ENCODE measurements at places on chromosomes 1 and 21.
A peak's percentile ranks its signal among the peaks of the same experiment; 100 is the strongest.

DNA sequence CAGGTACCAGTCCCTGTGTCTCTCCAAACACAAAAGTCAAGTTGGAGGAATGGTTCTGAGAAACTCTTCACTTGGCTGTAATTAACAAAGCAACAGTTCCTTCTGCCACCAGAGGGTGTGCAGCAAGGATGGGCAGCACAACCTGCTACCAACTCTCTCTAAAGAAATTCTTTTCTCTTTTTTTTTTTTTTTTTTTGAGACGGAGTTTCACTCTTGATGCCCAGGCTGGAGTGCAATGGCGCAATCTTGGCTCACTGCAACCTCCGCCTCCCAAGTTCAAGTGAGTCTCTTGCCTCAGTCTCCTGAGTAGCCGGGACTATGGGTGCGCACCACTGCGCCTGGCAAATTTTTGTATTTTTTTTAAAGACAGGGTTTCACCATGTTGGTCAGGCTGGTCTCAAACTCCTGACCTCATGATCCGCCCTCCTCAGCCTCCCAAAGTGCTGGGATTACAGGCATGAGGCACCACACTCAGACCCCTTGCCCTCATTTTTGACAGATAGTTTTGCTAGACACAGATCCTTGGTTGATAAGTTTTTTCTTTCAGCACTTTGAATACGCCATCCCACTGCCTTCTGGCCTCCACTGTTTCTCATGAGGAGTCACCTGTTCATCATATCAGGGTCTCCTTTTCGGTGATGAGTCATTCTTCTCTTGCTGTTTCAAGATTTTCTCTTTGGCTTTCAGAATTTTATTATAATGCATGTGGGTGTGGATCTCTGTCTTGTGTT, 12.1 kb upstream of the DEGS1 start:
- DNase-seq: peak; percentile 28

- no peak for DNase-seq
Observed at GRCh38 chr1:119686661-119687060, 25.1 kb upstream of the PHGDH start.

GRCh38 chr1:99438656-99439230, 174.5 kb downstream of the PLPPR4 start:
- DNase-seq: no peak

GRCh38 chr1:201310986-201311355, 27.7 kb downstream of the PKP1 start:
- DNase-seq: no peak

- DNase-seq: no peak
Observed at GRCh38 chr1:211627259-211627658, 48.2 kb downstream of the NEK2 start.

GRCh38 chr1:166730299-166730888, 108.9 kb upstream of the POGK start:
- no peak for DNase-seq

DNA sequence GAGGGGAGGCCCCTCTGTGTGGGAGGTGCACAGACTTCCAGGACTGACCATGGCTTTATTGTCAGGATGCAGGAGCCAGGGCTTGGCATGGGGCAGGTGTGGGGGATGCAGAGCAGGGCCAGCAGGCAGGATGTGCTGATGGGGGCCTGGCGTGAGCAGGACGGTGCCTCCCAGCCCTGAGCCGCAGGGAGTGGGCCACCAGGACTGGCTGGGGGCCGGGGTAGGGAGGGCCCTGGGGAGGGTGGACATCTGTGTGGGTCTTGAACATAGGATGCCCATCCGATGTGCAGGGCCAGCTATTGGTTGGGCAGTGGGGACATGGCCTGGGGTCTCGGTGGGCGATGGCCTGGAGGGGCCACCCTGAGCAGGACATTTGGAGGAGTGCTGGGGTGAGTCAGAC, 15.6 kb downstream of the PRMT2 start:
- no peak for DNase-seq

DNA sequence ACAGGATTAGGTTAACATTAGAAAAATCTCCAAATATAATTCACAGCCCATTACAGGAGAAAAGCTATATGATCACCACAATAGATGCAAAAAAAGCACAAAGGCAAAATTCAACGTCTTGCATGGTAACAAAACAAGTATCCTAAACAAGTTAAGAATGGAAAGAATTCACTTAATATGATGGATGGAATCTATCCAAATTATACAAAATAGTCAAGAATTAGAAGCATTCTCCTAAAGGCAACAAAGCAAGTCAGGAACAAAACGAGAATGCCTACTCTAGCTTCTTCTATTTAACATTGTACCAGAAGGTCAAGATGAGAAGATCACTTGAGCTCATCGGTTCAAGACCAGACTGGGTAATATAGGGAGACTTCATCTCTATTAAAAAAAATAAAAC, 442.8 kb downstream of the SETD4 start:
- DNase-seq: no peak

GRCh38 chr1:153535242-153536011, at the start of gene S100A6:
Gene S100A6, minus strand, starts transcription at chr1:153535991. Its CDS starts 652 bp downstream, at chr1:153535339.
- DNase-seq: peak; percentile 23

DNA sequence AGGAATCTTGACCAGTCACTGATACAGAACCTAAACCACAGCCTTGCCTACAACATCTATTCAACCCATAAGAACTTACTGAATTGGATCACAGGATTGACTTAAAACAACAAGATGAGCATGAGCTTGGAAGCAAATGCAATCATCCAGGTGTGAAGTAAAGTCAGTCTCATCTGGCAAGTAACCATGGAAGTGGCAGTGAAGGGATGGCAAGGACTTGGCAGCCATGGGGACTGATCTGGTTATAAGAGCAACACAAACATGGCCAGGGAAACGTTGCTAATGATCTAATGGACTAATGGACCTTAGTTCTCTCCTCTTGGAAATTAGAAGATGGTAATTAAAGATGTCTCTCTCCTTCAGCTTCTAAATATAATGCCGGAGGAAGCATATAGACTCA, 133.1 kb downstream of the VAV3 start:
- no peak for DNase-seq

DNA sequence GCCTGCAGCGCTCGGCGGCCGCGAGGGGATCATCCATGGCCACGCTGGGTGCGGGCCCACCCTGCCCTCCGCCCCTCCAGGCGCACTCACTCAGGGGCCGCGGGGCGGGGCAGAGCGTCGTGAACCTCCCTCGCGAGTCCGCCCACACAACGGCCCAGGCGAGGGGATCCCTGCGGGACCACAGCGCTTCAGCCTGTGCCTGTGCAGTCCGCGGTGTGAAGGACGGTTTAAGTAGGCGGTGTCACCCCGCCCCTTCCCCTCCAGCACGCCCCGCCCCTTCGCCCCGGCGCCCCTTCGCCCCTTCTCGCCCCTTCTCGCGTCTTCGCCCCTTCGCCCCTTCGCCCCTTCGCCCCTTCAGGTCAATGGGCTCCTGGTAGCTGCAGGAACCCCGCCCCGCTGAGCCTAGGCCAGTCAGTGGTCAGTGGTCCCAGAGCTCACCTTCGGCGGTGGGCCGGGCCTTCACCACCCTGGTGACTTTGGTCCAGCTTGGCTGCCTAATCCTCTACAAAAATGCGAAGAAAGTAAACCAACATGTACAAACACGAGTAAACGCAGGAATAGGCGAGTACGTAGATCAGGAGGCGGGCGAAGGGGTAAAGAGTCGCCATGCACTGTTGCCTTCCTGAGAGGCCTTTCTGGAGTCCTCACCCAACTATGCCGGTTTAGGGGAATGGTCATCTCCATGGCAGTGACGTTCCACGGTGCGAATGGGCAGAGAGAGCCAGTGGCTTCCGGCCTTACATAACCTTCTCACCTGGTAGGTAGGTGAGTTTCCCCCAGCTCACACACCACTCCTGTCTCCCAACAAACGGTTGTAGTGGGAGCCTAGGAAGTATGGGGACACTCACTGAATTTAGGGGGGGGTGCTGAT, 19.6 kb upstream of the DMRTB1 start:
- DNase-seq: no peak

DNA sequence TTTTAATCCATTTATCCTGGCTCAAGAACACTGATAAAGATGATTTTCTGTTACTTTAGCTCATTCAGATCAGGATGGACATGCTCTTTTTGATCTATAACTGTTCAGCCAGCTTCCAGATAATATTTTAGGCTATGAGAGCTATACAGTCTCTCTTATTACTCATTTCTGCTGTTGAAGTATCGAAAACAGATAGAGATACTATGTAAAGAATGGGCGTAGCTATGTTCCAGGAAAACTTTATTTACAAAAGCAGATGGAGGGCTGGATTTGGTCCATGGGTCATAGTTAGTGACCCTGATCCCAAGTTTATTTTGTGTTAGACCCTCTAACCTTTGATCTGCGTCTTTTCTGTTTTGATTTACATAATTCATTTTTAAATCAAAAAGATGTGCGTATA, 78.8 kb upstream of the TENT5C start:
- no peak for DNase-seq

GRCh38 chr1:2787163-2787911, 14.2 kb downstream of the TTC34 start:
- no peak for DNase-seq

DNA sequence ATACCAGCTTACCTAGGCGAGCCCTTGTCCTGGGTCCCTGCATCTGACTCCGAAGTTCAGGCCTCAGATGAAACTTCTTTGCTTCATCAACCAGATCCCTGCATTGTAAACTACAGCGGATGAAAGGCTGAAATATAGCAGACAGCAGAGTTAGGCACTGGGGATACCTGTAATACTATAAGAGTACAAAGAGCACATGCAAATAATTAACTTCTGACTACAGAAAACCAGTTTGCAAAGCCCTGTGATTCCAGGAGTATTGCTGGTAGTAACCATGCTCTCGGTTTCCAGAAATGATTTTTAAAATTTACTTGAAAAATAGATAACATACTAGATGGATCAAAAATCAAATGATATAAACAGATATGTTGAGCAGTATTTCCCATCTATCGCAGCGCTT, 18.0 kb downstream of the KLHL12 start:
- no peak for DNase-seq

GRCh38 chr1:42046761-42047507, 106.3 kb upstream of the GUCA2B start:
- no peak for DNase-seq

GRCh38 chr1:241310451-241310850, 46.6 kb downstream of the RGS7 start:
- DNase-seq: no peak

DNA sequence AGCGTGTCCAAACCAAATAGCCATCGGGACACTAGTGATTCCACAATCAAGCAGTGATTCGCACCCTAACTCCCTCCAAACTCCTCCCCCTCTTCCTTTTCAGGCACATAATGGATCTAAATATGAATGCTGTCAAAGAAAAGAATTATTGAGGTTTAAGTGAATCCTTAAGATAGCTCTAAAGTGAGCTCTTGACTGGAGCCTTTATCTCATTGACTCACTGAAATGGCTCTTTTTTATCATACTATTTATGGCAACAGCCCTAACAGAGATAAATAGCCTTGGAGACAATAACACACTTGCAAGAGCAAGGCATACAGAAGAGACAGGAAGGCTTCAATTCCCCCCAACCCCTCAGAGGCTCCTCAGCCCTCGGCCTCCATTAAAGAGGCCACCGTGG, 143.3 kb downstream of the PLXNA2 start:
- no peak for DNase-seq

DNA sequence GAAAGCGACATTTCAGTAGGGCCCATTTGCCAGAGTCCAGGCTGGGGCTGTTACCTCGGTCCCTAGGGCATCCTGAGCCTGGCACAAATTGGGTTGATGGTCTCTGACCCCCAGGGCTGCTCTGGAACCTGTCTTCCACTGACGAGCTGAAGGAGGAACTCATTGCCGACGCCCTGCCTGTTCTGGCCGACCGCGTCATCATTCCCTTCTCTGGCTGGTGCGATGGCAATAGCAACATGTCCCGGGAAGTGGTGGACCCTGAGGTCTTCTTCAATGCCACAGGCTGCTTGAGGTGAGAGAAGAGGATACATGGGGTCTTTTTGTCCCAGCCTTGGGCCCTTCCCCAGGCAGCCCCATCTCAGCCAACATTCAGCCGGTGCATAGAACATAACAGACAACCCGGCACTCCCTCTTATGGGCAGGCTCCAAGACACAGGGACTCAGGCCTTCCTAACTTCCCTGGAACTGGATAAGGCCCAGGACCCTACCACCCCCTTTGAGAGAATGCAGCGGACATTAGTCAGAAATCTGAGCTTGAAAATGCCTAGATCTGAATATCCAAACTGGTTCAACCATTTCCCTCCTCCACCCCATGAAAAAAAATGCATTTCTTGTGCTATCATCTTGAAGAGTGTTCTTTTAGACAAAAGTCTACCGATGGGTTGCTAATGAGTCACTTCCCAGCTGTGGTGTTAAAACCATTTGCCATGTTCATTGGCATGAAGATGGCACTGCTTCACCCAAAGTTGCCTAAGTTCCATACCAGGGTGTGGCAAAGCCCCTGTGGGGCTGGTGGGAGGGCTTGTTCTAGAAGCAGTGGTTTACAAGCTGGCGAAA, 35.4 kb downstream of the PKP1 start:
- DNase-seq: no peak

DNA sequence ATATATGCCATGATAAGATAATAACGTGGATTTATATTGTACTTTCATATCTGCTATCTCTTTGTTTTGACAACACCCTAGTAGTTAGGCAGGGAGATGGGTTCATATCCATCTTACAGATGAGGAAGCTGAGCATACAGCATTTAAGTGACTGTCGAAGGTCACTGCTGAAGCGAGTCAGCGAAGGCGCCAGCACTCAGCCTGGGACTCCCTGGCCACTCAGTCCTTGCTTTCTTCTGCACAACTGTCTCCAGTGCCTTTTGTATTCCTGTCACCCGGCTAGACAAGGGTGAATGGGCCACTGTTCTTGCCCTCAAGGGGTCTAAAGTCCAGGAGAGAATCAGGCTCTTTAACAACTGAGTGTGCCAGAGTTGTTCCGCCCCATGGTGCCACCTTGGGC, 3.1 kb downstream of the ARHGEF10L start:
- no peak for DNase-seq

Data from effector CD4-positive, alpha-beta T cell (primary cell).